Hypothalamus (tissue), 51 donors: ENCODE measurements at places on chromosomes 13 and 19.

DNA sequence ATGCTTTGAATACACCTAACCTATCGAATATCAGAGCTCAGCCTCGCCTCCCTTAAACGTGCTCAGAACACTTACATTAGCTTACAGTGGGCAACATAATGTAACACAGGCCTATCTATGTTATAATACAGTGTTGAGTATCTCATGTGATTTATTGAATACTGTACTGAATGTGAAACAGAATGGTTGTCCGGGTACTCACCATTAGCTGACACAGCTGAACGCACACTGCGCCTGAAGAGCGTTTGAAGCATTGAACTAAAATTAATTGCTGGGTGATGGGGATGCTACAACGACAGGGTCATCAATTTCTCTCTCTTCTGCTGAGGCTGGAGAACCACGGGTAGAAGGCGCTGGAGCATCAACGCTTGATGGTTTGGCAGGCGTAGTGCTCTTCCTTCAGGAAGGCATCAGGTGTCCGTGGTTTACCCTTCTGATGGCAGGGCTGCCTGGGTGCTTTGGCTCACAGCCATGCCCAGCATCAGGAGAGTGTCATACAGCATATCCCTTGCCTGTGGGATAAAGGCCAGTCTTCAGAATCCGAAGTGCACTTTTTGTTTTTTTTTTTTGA, 46.9 kb upstream of the UBE2L5 start:
- no peak for DNase-seq

GRCh38 chr13:94232956-94233355, 246.5 kb downstream of the DCT start:
- no peak for DNase-seq

- no peak for DNase-seq
These were observed 808 bp downstream of the DNMT1 start for GRCh38 chr19:10193790-10194499.

DNA sequence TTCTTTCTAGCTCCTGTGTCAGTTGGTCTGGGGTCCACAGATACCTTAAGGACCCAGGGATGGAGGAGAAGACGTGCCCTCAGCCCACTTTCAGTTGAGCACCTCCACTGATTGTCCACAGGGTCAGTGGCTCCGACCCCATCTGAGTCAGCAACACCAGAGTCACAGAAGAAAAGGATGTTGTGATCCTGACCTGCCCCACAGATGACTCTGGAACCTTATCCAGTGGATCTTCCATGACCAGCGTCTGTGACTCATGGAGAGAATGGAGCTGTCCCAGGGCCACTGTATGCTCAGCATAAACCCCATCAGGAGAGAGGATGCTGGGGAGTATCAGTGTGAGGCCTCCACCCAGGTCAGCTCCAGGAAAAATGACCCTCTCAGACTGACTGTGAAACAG, 22.0 kb downstream of the CEACAM4 start:
- DNase-seq, result no peak

DNA sequence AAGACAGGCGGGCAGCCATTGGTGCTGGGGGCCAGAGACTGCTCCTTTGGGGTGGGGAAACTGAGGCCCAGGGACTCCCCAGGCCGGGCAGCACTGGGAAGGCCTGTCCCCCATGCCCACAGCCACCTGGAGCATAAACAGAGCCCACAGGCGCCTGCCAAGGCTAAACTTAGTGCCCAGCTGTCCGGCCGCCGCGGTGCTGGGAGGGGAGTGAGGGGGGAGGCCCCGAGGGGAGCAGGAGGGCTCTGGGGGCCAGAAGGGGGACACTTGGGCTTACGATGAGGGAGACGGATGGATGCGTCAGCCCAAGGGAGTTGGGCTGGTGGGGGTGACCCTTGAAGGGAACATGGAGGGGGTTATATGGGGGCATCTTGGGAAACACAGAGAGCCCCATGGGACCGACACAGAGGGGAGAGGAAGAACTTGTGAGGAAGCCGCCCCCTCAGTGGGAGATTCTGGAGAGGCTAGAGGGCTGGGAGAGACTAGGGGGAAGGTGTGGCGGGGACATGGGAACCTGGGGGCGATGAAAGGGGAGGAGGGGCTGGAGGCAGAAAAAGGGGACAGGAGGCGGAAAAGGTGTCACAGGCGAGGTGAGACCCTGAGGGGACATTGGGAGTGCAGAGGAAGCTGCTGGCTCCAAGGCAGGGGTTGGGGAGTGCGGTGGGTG, 2.2 kb downstream of the CERS1 start:
- no peak for DNase-seq

GRCh38 chr19:5145521-5146511, 176.9 kb downstream of the KDM4B start:
- DNase-seq, result no peak

GRCh38 chr19:37484406-37485168, 15.4 kb downstream of the ZNF570 start:
- no peak for DNase-seq

GRCh38 chr13:80359778-80360452, 19.0 kb upstream of the SPRY2 start:
- DNase-seq, result no peak

DNA sequence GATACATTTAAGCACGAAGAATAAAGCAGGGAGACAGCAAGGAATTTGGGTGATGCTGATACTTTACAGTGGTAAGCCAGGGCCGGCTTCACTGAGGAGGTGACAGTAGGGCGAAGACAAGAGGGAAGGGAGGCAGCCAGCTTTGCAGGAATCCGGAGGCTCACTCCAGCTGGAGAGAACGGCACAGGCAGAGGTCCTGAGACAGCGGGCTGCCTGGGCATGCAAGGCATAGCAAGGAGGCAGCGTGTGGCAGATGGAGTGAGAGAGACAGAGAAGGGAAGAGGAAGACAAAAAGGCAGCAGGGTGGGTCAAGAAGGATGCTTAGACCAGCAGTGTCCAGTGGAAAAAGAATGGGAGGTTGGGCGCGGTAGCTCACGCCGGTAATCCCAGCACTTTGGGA, 83.2 kb upstream of the WASF3 start:
- no peak for DNase-seq

GRCh38 chr19:44824761-44825160, 15.9 kb downstream of the BCAM start:
- DNase-seq, result no peak

DNA sequence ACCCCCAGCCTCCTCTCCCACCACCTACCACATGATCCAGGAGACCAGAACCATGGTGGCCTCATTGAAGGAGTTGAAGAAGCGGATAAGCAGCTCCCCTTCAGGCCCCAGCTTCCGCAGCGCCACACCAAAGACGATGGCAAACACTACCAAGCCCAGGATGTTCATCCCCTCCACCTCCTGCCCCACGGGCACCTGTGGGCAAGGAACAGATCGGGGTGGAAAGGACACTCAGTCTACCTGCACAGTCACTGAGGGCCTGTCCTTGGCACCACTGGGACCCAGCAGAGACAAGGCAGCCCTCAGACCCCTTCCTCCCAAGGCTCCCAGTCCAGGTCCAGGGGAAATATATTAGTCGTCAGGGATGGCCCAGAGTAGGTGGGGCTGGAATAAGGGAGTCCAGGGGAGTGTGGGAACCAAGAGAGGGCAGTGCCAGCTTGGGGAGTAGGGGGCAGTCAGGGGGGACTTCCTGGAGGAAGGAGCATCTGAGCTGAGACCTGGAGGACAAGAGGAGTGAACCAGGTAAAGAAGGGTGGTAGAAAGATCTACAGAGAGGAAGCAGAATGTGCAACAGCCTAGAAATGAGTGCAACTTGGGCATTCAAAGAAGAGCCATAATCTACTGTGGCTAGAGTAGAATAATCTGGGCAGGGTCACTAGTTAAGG, 5.9 kb downstream of the SLC1A5 start:
- no peak for DNase-seq

DNA sequence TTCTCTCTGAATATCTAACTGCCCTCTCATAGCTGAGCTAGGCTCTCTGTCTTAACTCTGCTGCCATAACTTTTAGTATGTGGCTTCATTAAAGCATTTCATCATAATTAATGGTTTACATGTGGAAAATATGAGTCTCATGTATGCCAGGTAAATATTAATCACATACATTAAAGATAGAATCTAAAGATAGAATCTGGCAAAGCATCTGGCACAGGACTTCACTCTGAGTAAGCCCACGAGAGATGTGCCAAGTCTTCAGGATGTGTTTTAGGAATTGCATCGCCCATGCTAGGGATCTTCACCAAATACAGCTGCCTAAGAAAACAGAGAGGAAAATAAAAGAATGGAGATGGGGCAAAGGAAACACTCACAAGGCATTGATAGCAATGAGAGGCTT, 285.8 kb downstream of the DIAPH3 start:
- DNase-seq, result no peak
